Pulmonary artery endothelial cell (primary cell): ENCODE measurements at places on chromosomes 5 and 9.

DNA sequence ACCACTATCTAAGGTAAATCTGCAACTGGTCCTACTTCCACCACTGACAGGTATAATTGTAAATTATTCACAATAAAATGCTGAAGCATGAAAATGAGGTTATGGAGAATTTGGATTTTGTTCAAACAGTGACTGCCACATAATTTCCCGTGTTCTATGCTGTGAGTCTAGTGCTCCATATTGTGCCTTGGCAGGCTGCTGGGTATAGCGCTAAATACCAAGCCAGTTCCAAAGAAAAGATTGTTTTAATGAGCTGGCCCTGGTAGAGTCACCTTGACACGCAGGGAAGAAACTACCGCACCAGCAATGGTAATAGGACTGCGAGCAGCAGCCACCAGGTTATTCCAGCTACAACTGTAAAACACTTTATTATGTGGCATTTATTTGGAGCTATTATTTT lies 30.4 kb downstream of the PSMB7 start:
- DNase-seq = no peak

DNA sequence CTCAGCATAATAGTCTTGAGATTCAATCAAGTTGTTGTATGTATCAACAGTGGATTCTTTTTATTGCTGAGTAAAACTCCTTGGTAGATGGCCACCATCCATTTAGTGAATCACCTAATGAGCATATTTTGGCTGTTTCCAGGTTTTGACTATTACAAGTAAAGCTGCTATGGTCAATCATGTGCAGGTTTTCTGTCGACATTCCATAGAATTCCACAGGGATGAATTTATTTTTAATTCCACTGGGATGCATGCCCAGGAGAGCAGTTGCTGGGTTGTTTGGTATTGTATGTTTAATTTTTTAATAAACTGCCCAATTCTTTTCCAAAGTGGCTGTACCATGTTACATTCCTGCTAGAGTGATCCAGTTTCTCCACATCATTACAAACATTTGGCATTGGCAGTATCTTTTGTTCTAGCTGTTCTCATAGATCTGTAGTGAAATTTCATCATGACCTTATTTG lies 10.5 kb upstream of the S1PR3 start:
- DNase-seq = no peak

- peak; percentile 71 for DNase-seq
Observed at GRCh38 chr5:32504989-32505596, 60.6 kb upstream of the ZFR start.

GRCh38 chr5:135862744-135863143 lies 28.3 kb downstream of the SLC25A48 start:
- no peak for DNase-seq

DNA sequence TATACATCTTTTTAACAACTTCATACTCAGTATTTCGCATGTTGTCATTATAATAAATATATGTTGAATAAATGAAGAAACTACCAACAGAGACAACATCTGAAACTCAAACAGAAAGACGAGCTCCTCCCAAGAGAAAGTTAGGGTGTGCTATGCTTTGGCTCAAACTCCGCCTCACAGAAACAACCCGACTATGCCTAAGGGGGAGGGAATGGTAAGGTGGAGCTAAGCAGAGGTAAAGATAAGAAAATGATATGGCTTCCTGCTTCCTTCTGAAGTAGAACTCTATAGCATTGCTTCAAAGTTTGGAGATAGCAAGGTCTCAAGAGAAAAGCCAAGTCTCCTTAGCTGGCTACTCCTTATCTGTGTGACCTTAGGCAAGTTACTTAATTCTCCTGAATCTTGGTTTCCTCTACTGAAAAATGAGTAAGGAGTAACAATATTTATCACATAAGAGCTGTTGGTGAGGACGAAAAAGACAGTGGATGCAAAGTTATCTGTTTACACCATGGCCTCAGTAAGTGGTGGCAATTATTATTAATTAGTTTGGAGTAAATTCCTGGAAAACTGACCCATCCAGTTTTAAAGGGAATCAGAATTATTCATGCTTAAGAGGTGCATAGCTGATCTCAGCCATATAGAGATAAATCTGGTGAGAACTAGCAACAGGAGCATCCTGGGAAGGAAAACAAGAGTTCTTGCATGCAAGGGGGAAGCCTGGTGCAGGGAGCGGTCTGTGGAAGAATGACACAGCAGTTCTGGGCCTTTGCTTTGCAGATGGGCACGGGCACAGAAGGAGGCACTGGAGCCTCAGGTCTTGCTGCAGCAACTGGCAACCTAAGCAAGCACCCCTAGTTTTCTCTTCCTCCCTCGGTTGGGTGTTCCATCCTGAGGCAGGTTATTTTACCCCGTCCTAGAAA lies 73.3 kb downstream of the GLIS3 start:
- no peak for DNase-seq

GRCh38 chr5:91111473-91112238 lies 271.5 kb downstream of the ARRDC3 start:
- DNase-seq = no peak
